GM18507 (cell line): ENCODE measurements at places on chromosomes 6 and 20.

DNA sequence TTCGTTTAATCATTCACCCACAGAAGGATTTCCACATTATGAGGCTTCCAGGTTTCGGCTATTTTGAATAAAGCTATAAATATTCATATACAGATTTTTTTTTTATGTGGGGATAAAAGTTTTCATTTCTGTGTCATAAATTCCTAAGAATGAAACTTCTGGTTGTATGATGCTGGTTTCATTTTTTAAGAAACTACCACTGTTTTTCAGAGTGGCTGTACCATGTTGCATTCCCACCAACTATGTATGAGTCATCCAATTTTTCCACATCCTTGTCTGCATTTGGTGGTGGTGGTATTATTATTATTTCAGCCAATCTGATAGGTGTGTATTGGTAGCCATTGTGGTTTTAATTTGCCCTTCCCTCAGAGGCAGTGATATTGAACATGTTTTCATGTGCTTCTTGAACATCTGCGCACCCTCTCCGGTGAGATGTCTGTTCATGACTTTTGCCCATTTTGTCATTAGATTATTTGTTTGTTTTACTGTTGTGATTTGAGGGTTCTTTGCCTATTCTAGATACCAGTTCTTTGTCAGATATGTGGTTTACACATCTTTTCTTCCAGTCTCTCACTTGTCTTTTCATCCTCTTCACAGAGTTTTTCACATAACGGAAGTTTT lies 75.5 kb downstream of the DOK5 start:
- no peak for DNase-seq

- no peak for DNase-seq
These were observed 17.9 kb upstream of the CHMP4B start for GRCh38 chr20:33793011-33793931.

- DNase-seq, result no peak
These were observed 281.7 kb upstream of the PRDM1 start for GRCh38 chr6:105804424-105804823.

GRCh38 chr6:41047745-41048732 lies 5.0 kb upstream of the APOBEC2 start:
- DNase-seq, result no peak

DNA sequence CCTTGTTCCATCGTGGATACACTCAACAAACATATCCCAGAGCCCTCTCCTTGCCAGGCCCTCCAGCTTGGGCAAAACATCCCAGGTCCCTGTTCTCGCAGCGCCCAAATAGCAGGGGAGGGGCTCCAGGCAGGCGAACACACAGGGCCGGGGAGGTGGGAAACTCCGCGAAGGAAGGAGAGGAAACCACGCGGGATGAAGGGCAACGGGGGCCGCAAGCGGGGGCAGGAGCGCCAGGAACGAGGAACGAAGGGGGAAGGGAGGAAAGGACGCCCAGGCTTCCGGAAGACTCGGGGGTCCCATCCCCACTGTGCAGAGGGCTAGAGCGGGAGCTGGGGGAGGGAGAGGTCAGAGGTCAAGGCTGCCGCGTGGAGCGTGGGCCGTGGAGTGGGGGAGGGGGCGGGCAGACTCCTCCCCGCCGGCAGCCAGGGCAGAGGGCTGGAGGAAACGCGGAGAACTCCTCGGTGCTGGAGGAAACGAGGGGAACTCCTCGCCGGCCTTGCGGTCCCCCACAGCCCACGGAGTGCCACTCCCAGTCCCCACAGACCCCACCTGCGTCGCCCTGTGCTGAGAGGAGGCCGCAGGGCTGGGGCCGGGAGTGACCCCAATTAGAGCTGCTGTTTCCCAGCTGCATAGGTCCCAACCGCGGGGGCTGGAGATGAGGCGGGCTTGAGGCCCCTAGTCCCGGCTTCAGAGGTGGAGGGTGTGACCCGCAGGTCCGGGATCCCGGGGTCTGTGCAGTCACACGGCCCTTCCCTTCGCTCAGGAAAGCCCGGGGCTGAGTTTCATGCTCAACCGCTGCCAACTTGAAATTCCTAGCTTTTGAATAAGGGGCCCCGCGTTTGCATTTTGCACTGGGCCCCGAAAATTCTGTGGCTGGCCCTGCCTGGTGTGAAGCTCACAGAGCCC lies 1.2 kb upstream of the RBM38 start:
- DNase-seq, result no peak

GRCh38 chr6:90819483-90819882 lies 232.6 kb upstream of the MAP3K7 start:
- DNase-seq, result no peak

DNA sequence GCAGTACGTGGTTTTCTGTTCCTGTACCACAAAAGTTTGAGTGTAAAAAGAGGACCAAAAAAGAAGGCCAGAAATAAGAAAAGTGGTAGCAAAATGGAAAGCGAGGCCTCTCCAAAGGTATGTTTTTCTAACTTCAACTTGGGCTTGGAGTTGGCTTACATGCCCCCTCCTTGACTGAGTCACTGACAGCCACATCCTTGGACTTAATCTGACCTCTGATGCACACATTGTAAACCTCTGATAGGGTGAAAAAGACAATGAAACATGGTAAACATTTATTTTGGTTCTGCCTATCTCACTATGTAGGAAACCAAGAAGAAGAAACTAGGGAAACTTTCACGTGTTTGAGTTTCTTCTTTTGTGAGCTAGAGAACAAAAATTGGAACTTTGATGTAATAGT lies 503.2 kb upstream of the ID4 start:
- DNase-seq, result no peak

- DNase-seq, result no peak
These were observed 25.4 kb downstream of the TTLL2 start for GRCh38 chr6:167350275-167350696.

DNA sequence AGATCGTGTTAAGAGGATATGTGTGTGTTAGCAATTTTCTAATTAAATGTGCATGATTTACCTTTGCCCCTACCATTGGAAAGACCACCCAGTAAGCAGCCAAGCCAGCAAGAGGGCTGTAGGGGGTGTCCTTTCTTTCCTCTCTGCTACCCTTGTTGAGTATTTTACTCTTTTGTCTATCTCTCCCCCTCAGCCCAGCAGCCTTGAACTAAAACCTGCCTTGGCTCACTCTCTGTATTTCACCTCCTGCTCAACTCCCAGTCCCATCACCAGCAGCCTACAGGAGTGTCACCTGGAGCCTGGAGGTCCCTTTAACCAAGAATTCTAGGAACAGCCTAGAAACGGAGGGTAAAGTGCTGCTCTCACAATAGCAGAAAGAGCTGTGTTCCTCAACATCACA lies 81.0 kb downstream of the HIVEP2 start:
- DNase-seq, result no peak

- no peak for DNase-seq
These were observed 713.0 kb downstream of the EPM2A start for GRCh38 chr6:145022199-145022796.

DNA sequence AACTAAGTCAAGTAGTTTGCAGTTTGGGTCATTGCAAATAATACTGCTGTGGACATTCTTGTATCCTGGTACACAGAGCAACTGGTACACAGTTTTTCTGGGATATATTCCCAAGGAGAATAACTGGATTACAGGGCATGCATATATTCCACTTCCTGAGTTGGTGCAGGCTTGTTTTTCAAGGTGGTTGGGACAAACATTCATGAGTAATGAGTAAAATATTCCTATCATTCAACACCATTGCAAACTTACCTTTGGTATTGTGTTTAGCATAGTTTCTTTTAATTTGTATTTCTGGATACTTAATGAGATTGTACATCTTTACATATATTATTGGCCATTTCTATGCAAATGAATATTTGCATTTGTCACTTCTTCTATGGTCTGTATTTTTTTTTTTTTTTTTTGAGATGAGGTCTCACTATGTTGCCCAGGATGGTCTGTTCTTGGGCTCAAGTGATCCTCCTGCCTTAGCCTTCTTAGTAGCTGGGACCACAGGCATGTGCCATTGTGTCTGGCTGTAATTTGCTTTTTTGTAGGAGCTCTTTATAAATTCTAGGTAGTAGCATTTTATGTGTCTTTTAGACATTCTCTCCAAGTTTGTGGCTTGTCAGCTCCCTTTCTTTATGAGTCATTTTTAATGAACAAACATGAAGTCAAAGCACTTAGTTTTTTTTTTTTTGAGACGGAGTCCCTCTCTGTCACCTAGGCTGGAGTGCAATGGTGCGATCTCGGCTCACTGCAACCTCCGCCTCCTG lies 158.7 kb downstream of the SOX4 start:
- DNase-seq, result no peak

DNA sequence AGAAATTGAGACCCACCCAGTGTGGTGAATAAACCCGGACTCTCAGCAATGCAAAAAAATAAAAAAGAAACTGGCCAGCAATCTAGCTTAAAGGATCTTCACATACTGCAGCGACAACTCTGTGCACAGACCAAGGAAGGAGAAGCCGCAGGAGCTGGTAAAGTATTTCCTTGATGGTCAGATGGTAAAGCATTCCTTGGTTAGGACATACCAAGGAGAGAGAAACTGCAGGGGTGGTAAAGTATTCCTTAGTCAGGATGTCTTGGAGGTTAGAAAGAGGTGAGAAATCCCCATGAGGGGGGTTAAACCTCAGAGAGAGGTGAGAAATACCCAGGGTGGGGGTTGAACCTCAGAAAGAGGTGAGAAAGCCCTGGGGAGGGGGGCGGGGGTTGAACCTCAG lies 86.8 kb downstream of the PLG start:
- no peak for DNase-seq

GRCh38 chr20:62632575-62633090 lies 9.7 kb upstream of the SLCO4A1 start:
- no peak for DNase-seq

- no peak for DNase-seq
These were observed 23.6 kb upstream of the BTBD3 start for GRCh38 chr20:11894062-11894461.

- peak; percentile 30 for DNase-seq
These were observed 98.4 kb downstream of the IPCEF1 start for GRCh38 chr6:154258064-154258757.

DNA sequence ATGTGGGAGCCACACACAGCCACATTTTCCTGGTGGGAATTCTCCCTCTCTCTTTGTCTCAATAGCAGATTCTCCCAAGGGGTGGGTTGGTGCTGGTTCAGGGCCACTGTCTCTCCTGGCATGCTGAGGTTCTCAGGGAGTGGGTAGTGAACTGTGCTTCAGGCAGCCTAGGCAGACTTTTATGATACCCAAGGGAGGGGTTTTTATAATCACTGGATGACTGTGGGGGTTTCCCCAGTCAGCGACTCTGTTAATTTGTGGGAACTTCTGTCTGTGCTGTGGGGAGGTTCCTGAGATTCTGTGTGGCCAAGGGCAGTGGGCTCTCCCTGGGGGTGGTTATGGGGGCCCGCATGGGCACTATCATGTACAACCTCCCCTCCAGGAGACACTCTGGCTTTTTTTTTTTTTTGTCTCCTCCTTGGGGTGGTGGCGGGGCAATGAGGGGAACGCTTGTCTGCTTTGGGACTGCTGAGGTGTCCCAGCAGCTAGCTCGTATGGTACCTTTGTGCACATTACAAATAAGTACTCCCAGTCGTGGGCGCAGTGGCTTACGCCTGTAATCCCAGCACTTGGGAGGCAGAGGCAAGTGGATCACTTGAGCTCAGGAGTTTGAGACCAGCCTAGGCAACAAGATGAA lies 10.0 kb downstream of the PTK7 start:
- peak; percentile 40 for DNase-seq

GRCh38 chr6:41578217-41579087 lies 32.3 kb downstream of the FOXP4 start:
- DNase-seq, result no peak
